ENCODE measurements at places on chromosomes 12 and 14.

DNA sequence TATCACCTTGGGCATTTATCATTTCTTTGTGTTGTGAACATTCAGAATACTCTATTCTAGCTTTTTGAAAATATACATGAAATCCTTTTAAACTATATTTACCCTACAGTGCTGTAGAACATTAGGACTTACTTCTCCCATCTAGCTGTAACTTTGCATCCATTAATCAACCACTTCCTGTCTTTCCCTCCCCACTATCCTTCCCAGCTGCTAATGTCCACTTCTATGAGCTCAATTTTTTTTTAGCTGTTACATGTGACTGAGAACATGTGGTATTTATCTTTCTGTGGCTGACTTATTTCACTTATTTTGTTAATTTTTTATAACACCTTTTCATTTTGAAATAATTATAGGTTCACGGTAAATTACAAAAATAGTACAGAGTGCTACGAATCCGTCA is 136.0 kb downstream of the LMNTD1 start:
- no peak for DNase-seq

GRCh38 chr12:79083181-79083580 is 218.6 kb downstream of the SYT1 start:
- DNase-seq: no peak

DNA sequence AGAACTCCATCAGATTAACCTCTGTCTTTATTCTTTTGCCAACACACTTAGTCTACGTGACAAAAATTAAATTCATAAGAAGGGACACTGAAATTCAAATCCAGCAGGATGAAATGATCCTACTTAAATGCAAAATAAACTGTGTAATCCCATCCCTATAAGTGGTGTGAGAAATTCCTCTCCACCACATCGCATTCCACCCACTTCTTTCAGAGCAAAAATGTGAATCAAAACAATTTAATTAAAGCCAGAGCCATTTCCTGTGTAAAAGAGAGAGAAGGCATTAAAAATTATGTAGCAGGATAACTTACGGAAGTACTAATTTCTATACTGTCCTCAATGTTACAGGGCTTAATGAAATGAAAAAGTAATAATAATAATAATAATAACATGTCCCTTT is 844.3 kb downstream of the GALC start:
- no peak for DNase-seq

DNA sequence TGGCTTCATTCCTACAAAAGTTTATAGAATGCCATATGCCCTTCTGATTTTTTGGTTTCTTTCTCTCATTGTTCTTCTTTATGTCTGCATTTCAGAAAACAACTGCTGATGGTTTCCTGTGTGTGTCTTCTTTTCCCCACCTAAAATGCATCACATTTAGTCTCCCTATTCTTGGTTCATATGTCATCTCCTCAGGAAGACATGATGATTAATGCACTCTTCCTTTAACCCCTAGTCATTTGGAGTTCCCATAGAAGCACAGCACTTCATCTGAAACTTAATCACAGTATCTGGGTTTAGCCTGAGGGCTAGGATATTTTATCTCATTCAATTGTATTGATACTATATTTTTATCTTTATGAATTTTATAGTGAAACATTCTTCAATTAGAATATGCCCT is 21.5 kb downstream of the GNPNAT1 start:
- no peak for DNase-seq

Data from left hindlimb (tissue), 1 donor.